ENCODE measurements at places on chromosomes 12 and 14. TPM values are rescaled to one million over a fixed set of nuclear protein-coding genes. Genes with fewer than 3 reads are reported as not detected.
A peak's percentile ranks its signal among the peaks of the same experiment; 100 is the strongest.

The PTCSC3 gene
- total RNA-seq, result not detected

The PSMC6 gene
- 134 TPM for total RNA-seq

The LRP1-AS gene
- total RNA-seq, result not detected

- no peaks in the 10 kb centered on the region for H3K27me3 ChIP-seq
- H3K4me3 ChIP-seq, result no peak overlapping the region
- H3K27ac ChIP-seq, result peak overlapping the region; percentile 92
- DNase-seq, result no peak
Observed at GRCh38 chr12:65896743-65897142, 72.5 kb downstream of the HMGA2 start.

The KRT78 gene
- not detected for total RNA-seq

GRCh38 chr12:57460841-57461275, 1.3 kb downstream of the GLI1 start:
- H3K27me3 ChIP-seq, result no peaks in the 10 kb centered on the region
- peak overlapping the region; percentile 90 for H3K27ac ChIP-seq
- H3K4me3 ChIP-seq, result peak overlapping the region; percentile 41
- DNase-seq, result peak; percentile 70

The MCRS1 gene
- 51.1 TPM for total RNA-seq

- H3K27ac ChIP-seq, result no peak overlapping the region
- H3K27me3 ChIP-seq, result no peaks in the 10 kb centered on the region
Observed at GRCh38 chr14:92625213-92625612, 111.6 kb downstream of the RIN3 start.

The CSRP2 gene
- 64.7 TPM for total RNA-seq

DNA sequence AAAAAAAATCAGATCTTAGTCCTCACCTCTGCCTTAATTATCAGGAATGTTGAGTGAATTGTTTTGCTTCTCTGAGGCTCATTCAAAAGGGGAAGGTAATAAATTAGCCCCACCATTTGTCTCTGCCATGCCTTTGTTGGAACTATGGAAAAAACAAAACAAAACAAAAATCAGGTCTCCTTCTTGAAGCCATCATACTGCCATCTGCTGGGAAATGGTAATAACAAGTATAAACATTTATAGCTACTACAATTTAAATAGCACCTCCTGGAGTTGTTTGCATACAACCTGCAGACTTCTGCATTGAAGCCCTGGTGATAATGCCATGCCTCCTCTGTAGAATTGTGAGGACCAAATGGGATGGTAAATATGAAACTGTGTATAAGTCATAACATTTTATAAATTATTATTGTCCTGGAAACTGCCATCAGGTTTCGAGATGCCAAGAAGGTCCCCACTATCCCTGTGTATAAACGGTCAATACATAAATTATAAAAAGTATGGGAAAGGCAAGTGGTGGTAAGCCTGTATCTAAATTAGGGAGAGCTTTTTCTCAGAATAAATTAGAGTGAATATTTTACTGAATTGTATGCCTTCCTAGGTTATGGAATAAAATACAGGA, 87.2 kb upstream of the FGD4 start:
- no peaks in the 10 kb centered on the region for H3K36me3 ChIP-seq
- peak; percentile 81 for DNase-seq
- peaks cover 26% of the 10 kb centered on the region for H3K4me1 ChIP-seq

DNA sequence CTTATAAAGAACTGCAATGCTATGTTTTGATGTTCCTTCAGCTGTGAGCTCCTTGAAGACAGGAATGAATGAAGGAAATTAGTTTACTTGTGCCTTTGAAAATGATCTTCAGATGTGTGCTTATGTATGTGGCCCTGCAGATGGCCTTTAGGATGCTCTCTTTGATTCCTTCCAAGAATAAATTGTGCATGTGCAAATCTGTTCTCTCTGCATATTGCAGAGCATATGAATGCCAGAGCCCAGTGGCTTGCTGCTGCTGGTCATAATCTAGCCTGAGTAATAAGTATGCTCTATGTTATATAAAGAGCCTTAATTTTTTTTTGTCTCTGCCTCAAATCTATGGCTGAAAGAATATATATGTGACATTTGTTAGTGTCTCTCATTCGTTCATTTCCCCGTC, 341.9 kb upstream of the NOVA1 start:
- no peak overlapping the region for H3K27ac ChIP-seq
- no peaks in the 10 kb centered on the region for H3K4me1 ChIP-seq
- H3K27me3 ChIP-seq, result no peaks in the 10 kb centered on the region

DNA sequence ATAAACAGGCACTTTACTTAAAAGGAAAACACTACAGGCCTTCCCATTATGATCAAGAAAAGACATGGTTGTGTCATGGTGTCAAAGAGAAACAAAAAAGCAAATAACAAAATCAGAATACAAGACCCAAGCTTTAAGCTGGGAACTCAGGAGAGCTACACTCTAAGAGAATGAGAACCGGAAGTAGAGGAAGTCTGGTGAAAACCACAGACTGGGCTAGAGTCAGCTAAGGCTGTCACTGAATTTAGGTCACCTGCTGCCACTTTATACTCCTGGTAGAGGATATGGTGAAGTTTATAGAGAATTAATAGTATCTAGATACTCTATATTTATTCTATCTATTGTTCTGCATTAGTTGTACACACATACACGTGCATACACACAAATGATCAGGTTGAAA, 971.7 kb downstream of the FLRT2 start:
- H3K4me3 ChIP-seq, result no peak overlapping the region
- no peak for DNase-seq
- no peaks in the 10 kb centered on the region for H3K27me3 ChIP-seq
- H3K4me1 ChIP-seq, result no peaks in the 10 kb centered on the region
- H3K27ac ChIP-seq, result no peak overlapping the region

- H3K4me3 ChIP-seq, result no peak overlapping the region
- DNase-seq, result peak; percentile 19
- peak overlapping the region; percentile 42 for H3K27ac ChIP-seq
- H3K36me3 ChIP-seq, result no peaks in the 10 kb centered on the region
Observed at GRCh38 chr12:22190969-22191368, 143.5 kb downstream of the ST8SIA1 start.

The CLEC4C gene
- not detected for total RNA-seq

The FAM216A gene
- 8.3 TPM for total RNA-seq

DNA sequence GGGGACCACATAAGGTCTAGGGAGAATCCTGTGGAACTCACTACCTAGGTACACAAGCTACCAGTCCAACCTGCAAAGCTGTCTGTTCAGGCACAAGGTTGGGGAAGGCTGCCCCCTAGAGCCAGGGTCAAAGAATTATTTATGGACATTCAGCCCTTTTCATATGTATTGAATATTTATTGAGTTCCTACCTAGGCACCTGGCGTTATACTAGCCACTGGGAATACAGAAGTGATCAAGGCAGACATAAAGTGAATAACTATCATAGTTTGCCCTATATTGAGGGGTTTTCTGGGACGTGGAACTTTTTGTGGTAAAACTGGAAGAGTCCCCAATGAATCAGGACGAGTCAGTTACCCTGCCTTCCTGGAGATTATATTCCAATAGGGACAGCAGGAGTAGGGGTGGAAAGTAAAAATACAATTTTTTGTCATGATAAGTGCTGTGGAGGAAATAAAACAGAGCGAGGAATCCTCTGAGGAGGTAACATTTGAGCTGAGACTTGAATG, 5.8 kb upstream of the SLC48A1 start:
- H3K4me1 ChIP-seq, result peaks cover 9% of the 10 kb centered on the region
- H3K27ac ChIP-seq, result no peak overlapping the region
- peak; percentile 41 for DNase-seq
- no peaks in the 10 kb centered on the region for H3K36me3 ChIP-seq

GRCh38 chr12:122133192-122133950, 40.6 kb downstream of the IL31 start:
- H3K4me3 ChIP-seq, result no peak overlapping the region
- no peaks in the 10 kb centered on the region for H3K27me3 ChIP-seq
- no peak for DNase-seq
- H3K36me3 ChIP-seq, result no peaks in the 10 kb centered on the region

GRCh38 chr12:131511391-131511802, 199.5 kb upstream of the SFSWAP start:
- no peak overlapping the region for H3K27ac ChIP-seq
- peaks cover 18% of the 10 kb centered on the region for H3K27me3 ChIP-seq
- H3K4me1 ChIP-seq, result no peaks in the 10 kb centered on the region
- no peak overlapping the region for H3K4me3 ChIP-seq

The HCAR1 gene
- 0.63 TPM for total RNA-seq

GRCh38 chr12:62801796-62802195, 133.2 kb downstream of the PPM1H start:
- H3K36me3 ChIP-seq, result no peaks in the 10 kb centered on the region
- no peak overlapping the region for H3K27ac ChIP-seq
- no peak for DNase-seq
- H3K4me3 ChIP-seq, result no peak overlapping the region
- no peaks in the 10 kb centered on the region for H3K27me3 ChIP-seq
- no peaks in the 10 kb centered on the region for H3K4me1 ChIP-seq

- peak overlapping the region; percentile 62 for H3K27ac ChIP-seq
- peak; percentile 19 for DNase-seq
- no peaks in the 10 kb centered on the region for H3K36me3 ChIP-seq
- H3K27me3 ChIP-seq, result no peaks in the 10 kb centered on the region
Observed at GRCh38 chr12:112096667-112097066, 11.9 kb downstream of the NAA25 start.

DNA sequence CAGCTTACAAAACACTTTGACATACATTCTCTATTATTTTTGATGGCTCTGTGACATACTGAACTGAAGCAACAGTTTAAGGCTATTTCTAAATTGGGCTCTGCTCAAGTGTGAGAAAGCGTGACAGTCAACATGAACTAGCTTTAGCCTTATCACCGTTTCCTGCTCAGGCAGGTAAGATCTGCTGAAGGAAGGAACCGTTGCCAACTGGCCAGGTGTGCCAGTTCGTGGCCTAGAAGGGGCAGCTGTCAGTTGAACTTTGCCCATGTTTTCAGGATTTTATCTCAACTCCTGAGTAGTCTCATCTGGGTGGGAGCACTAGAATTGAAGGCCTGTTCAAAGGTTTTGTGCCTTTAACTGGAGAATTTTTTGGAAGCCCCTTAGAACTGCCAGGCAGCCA, 79.5 kb downstream of the ETV6 start:
- no peaks in the 10 kb centered on the region for H3K36me3 ChIP-seq
- no peak overlapping the region for H3K4me3 ChIP-seq
- peaks cover 32% of the 10 kb centered on the region for H3K4me1 ChIP-seq
- no peaks in the 10 kb centered on the region for H3K27me3 ChIP-seq

The FOXA1 gene
- 87.9 TPM for total RNA-seq
